HFF-Myc (cell line): ENCODE measurements at places on chromosomes 1 and 21.

DNA sequence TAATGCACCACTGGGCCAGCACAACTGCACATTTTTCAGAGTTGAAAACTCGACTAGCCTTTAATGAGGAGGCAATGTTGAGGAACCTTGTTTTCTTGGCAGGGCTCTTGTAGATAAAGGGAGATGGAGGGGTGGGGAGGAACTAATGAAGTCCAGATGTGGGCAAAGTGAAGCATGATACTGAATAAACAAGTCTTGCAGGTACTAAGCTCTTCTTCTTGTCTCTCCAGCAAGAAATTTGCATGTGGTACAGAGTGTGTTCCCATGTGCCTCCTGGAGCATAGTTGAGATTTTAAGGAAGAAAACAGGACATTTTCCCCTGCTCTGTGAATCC lies 47.0 kb downstream of the PLPP3 start:
- peak; percentile 59 for DNase-seq

- DNase-seq = no peak
Measured at GRCh38 chr1:161259765-161260164, 1.2 kb downstream of the PCP4L1 start.

DNA sequence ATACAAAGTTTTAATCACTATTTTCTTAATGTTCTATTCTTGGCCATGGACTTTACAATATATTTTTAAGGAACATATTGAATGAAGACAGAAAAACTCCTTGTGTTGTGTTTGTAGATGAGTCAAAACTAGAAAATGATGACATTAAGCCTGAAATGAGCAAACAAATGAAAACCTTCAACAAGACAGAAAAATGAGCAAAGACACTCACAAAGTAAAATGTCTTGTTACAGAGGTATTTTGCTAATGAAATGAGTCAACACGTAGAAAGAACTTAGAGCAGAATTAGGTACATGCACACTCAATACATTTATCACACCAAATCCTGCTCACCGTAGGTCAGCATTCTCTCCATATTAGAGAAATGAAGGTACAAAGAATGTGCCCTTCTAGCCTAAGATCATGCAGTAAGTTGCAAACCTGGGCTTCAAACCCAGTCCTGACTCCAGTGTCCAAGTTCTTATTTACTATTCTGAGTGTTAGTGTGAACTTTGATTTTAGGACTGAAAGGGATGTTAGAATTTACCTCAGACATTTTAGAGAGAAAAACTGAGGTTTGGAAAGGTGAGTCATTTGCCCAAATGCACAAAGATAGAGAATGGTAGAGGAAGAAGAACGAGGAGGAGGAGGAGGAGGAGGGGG lies 133.9 kb upstream of the SGIP1 start:
- DNase-seq = no peak

DNA sequence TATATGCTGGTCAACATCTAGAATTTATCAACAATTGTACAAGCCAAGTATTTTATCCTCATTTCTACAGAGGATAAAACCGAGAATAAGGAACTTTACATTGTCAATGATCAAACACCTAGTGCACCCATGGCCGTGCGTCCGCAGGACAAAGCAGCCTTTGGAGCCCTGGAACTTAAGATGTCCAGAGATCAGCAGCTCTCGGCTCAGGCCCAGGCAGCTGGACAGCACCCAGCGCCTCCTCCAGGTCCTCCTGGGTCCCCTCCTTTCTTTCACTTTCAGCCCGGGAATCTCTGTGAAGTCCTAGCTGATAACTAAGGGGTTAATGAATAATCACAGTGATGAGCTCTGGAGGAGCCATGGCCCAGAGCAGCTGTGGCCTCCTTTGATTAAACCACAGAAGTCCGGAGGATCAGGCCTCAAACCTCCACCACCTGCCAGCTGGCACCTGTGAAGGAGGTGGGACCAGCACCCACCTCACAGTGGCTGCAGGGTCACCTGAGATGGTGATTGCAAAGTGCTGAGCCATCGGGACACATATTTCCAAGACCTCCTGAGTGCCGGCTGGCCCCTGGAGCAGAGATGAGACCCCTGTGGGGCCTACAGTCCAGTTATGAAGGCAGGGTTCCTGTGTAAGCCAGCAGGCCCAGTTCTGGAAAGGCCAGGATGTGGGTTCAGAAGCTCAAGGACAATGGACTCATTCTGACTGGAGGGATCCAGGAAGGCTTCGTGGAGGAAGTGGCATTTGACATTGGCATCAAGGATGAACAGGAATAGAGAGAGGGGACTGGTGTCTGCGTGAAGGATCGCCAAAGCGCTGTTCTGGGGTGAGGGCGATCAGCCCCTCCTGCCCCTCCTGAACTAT lies 11.6 kb upstream of the SAMD11 start:
- DNase-seq = no peak

DNA sequence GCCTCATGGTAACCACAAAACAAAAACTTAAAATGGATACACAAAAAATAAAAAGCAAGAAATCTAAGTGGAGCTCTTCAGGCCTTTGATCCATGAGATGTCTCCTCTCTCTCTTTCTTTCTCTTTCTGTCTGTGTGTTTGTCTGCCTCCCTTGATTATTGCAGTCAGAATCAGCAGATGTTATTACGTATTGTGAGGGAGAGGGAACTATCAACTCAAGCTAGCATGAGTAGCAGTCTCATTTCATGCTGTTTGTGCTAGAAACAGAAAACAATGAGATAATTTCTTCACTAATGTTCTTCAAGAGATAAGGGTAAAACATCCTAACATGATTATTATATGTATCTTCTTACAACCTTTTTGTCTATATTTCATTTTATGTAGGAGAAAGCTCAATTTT lies 103.7 kb upstream of the PDC start:
- DNase-seq = no peak

DNA sequence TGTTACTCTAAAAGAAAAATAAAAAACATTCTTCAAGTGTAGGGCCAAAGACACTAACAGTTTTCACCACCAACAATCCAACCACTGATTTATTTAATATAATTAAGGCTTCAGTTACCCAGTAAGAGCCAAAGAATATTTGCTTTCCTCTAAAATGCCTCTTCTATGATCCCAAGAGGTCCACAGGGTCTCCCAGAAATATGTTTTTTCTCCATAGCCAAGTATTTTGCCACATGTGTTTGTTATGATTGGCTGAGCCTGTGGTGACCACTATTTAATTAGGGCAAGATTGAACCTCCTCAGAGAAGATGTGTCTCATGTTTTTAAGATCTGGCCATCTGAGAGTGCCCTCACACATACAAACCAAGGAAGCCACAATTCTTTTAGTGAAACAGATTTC lies 135.9 kb downstream of the TPR start:
- peak; percentile 15 for DNase-seq

DNA sequence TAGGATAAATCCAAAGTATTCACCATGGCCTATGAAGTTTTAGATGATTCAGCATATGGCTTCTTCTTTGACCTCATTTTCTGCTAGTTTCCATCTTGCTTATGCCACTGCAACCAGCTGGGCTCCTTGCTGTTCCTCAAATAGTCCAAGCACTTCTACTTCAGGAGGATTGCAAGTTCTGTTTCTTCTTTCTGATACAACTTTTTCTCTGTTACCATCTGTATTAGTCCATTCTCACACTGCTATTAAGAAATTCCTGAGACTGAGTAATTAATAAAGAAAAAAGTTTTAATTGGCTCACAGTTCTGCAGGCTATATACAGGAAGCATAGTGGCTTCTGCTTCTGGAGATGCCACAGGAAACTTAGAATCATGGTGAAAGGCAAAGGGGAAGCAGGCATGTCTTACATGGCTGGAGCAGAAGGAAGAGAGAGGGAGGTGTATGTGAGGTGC lies 20.3 kb downstream of the PTGS2 start:
- DNase-seq = no peak

GRCh38 chr1:201791051-201791778 lies 37.7 kb upstream of the IPO9 start:
- no peak for DNase-seq

GRCh38 chr1:77829851-77830250 lies 50.4 kb downstream of the MIGA1 start:
- DNase-seq = no peak

DNA sequence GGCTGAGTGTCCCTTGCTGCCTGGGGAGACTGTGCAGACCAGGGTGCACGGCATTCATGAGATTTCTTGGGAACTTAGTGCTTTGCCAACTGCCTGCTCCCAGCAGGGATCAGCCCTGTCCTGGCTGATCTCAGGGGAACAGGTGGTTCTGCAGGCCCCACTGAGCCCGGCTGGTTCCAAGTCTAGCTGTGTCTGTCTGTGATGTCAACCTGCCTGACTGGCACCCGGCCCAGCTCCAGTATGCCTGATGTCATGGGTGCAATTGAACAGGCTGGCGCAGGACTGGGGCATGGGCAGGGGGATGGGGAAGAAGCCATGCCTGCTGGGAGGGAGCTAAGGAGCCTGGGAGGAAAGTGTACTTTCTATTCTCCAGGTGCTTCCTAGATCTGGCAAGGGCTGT lies 227.1 kb downstream of the GRIK3 start:
- DNase-seq = no peak

- no peak for DNase-seq
Measured at GRCh38 chr1:203628201-203629015, 1.8 kb downstream of the ATP2B4 start.

- no peak for DNase-seq
Measured at GRCh38 chr1:180966312-180966711, 53.6 kb downstream of the KIAA1614 start.

GRCh38 chr1:159832309-159832708 lies 5.6 kb downstream of the SLAMF8 start:
- DNase-seq = no peak

DNA sequence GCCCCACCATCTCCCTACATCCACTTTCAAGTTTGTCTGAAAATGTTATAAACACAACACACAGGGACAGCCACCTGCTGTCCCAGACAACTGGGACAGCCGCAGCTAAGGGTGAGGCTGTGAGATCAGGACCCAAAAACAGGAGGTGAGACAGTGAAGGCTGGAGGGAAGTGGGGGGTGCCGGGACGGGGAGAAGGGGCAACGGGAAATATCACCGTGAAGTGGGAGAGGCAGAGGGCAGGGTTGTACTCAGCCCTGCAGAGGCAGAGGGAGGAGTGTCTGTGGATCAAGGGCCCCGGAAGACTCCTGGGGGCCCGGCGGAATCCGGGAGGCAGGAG lies 114.4 kb downstream of the CASZ1 start:
- DNase-seq = no peak

GRCh38 chr1:209855006-209855405 lies 27.2 kb downstream of the UTP25 start:
- DNase-seq = no peak

DNA sequence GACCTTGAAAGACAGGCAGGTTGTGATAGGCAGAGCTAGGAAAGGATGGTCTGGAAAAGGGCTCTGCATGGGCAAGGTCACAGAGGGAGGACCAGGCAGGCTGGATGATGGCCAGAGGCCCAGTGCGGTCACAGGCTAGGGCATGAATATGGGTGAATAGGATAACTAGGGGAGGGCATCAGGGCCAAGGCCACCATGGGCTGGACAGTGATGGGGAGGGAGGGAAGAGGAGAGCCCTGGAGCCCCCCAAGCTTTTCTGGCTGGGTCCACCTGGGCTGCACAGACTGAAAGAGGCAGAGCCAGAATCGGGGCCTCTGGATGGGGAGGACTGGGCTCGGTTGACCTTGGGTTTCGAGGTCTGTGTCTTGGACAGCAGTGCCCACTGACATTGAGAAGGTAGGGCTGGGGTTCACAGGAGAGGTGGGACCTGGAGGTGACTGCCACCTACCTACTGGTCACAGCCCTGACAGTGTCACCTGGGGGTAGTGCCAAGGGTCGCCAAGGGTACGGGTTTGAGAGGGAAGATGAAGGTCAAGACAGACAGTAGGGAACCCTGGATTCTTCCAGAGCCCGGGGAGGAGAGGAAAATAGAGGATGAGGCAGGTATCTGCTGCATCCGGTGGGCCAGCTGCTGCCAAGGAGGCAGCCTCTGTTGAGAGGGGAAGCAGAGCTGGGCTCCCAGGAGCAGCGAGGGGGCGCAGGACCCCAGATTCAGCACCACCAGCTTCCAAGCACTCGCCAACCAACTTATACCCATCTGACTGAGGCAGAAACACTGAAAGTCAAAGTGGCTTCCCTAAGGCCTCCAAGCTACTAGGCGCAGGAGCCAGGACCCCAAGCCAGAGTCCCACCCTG lies 6.1 kb upstream of the NPHP4 start:
- no peak for DNase-seq

DNA sequence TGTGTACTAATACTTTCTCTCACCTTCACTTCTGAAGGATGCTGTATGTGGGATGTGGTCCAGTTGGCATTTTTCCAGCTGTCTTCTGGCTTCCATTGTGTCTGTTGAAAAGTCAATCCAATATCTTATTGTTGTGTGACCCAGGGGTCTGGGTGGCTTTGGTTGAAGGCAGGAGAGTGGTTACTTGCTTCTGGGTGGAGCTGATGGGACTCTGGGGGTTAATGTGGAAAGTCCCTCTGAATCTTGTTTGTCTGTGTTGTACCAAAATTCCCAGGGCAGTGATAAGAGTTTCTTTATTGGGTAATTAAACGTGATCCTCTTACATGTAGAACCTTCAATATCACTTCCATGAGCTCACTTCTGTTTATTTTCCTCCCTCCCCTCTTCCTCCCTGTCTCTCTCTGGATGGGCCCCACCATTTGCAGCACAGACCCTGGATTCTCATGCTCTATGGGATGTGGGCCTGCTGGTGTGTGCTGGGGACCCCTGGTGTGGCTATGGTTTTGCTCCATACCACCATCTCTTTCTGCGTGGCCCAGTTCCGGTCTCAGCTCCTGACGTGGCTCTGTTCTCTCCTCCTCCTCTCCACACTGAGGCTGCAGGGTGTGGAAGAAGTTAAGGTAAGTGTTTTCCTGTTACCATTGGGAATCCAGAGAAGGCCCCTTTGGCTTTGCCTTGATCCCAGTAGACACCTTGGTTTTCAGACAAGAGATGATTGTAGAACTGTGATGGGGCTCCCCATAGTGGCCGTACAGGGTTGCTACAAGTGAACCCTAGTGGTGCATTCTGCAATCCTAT lies 71.5 kb downstream of the HHAT start:
- DNase-seq = peak; percentile 52

DNA sequence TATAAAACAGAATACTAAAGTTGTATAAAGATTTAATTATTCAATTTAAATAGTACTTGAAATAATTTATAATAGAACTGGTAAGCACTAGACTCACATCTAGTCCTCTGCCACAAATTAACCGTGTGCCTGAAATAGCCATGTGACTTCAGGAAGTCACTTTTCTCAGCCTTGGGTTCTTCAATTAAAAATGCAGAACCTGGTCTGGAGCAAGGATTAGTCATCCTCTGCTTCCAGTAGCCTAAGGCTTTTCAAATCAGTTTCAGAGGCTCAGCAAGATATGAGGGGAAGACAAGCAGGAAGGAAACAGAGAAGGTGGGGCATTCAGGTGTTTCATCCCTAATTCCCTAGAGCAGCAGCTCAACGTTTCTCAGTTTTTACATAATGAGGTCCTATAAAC lies 23.0 kb downstream of the DPH5 start:
- no peak for DNase-seq
